Stimulated activated CD4-positive, alpha-beta T cell treated with anti-CD3 and anti-CD28 coated beads, Interleukin-12 subunit alpha, Interleukin-12 subunit beta, amount 100 ng/mL, for 4 hours (primary cell): ENCODE measurements at places on chromosomes 12 and 14.

GRCh38 chr12:130074661-130075406 is 87.4 kb upstream of the FZD10 start:
- no peak for DNase-seq

DNA sequence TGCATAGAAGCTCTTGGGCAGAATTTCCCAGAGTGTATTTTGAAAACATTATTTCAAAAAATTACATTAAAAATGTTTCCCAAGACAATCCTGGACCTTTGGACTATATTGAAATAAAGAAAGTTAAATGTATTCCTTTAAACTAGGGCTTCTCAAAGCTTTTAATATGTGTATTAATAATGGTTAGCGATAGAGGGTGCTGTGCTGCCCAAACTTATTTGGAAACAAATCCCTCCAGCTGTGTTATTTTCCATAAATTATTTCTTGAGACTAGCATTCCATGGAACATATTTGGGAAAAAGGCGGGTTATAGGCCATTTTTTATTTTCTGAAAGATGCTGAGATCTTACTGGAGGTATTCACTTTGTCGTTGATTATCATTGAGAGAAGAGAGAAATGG is 397.8 kb upstream of the MIS18BP1 start:
- no peak for DNase-seq

GRCh38 chr14:37972941-37973887 is 234.5 kb upstream of the SSTR1 start:
- DNase-seq, result no peak

DNA sequence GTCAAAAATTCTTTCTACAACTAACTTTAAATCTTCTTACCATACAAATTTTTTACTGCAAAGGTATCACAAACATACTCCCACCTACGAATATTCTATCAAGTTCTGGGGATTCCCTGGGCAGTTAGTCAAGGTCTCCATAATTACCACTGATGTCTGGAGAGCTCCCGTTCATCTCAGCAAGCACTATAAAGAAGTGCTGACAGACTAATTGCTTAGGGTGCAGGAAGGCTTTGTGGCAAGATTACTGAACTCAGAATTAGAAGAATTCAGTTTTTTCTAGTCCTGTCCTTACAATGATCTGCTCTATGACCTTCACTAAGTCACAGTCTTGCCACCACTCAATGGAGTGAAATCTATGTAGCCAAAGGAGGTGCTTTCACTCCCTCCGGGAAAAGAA is 61.5 kb downstream of the DUSP16 start:
- no peak for DNase-seq

GRCh38 chr12:61213646-61214045 is 1046.6 kb upstream of the USP15 start:
- no peak for DNase-seq

GRCh38 chr12:41407232-41407799 is 219.2 kb downstream of the PDZRN4 start:
- DNase-seq, result no peak

DNA sequence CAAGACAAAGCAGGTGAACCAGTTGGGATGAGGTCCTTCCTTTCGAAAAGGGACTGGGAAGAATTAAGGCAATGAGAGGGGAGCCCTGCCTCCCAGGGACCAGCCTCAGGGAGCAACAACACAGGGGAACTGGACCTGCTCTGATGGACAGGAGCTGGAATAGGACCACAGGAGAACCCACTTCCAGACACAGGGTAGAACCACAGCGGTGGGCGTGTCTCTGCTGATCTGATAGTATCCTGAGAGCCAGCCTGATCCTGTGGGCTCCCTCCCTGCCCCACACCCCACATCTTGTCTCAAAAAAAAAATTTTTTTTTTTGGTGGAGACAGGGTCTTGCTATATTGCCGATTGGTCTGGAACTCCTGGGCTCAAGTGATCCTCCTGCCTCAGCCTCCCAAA is 13.6 kb upstream of the PLEK2 start:
- DNase-seq, result no peak

- DNase-seq, result no peak
These were observed 76.7 kb downstream of the NCOR2 start for GRCh38 chr12:124490584-124491305.

- DNase-seq, result no peak
These were observed 9.9 kb downstream of the SERPINA10 start for GRCh38 chr14:94282991-94283723.

GRCh38 chr12:94100990-94101737 is 47.2 kb upstream of the PLXNC1 start:
- DNase-seq, result peak; percentile 76

- DNase-seq, result no peak
These were observed 34.6 kb downstream of the LMNTD1 start for GRCh38 chr12:25518512-25518911.

DNA sequence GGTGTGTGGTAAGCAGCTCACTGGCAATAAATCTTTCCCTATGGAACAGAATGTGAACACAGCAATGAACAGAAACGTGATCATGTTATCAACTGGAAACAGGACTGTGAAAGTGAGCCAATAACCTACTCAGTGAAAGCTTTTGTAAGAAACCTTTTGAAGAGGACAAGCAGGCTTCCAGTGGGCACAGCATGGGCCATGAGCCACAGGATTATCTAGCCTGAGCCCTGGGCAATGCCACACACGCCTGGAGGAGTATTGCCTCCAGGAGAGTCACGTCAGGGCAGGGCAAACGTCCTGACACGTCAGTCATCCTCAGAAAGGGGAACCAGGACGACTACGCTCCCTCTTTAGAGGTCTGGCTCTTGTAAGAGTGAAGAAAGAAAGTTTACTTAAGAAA is 32.3 kb downstream of the NRDE2 start:
- no peak for DNase-seq

DNA sequence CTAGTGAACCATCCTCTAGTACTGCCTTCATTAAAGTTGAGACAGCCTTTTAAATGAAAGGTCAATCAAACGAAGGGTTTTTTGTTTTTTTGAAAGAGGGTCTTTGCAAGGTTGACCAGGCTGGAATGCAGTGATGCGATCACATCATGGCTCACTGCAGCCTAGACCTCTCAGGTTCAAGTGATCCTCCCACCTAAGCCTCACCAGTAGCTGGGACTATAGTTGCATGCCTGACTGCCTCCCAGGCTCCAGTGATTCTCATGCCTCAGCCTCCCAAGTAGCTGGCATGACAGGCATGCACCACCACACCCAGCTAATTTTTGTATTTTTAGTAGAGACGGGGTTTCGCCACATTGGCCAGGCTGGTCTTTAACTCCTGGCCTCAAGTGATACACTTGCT is 114.6 kb upstream of the SINHCAF start:
- no peak for DNase-seq

GRCh38 chr12:65277994-65278575 is 398 bp upstream of the MSRB3 start:
- DNase-seq, result no peak

- no peak for DNase-seq
These were observed 18.5 kb downstream of the NCOR2 start for GRCh38 chr12:124548854-124549378.

GRCh38 chr12:26195641-26196420 is 458 bp downstream of the SSPN start:
- no peak for DNase-seq

GRCh38 chr14:30158299-30158698 is 230.7 kb upstream of the PRKD1 start:
- DNase-seq, result no peak

- no peak for DNase-seq
These were observed 622.3 kb downstream of the C12orf50 start for GRCh38 chr12:87406926-87407325.

GRCh38 chr12:24228371-24228770 is 278.9 kb upstream of the SOX5 start:
- DNase-seq, result no peak

GRCh38 chr12:22190-22529 is 44.4 kb upstream of the IQSEC3 start:
- no peak for DNase-seq

DNA sequence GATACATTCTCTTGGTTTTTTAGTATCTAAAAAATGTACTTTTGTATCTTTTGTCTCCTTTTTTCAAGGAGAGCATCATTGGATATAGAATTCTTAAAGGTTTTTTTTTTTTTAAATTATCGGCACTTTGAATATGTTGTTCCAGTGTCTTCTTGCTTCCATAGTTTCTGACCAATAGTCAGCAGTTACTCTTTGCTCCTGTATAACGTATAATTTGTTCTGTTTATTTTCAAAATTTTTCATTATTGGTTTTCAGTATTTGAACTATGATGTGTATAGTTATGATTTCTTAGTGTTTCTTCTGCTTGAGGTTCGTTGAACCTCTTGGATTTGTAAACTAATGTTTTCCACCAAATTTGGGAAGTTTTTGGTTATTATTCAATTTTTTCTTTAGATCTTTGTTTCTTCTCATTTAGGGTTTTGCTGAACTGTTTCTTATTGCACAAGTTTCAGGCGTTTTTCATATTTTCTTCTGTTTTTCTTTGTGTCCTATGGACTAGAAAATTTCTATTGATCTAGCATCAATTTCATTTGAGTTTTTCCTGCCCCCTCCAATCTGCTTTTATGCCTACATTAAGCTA is 93.9 kb downstream of the PLBD1 start:
- no peak for DNase-seq
